ENCODE measurements at places on chromosomes 2 and 18.

DNA sequence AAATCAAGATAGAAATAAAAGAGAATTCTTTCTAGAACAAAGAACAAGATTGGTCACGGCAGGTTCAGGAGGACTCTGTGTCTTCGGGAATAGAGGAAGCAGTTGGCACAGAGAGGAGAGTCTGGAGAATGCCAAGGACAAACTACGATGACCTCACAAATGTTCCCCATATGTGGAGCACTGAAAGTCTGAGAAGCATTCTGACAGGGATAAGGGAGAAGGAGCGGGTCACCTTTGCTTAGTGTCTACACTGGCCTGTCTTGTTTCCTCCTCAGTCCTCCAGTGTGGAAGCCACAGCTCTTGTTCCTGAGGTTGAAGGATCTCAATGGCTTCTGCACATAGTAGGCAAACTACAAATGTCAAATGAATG, 338.8 kb downstream of the MYCN start:
- DNase-seq = no peak

DNA sequence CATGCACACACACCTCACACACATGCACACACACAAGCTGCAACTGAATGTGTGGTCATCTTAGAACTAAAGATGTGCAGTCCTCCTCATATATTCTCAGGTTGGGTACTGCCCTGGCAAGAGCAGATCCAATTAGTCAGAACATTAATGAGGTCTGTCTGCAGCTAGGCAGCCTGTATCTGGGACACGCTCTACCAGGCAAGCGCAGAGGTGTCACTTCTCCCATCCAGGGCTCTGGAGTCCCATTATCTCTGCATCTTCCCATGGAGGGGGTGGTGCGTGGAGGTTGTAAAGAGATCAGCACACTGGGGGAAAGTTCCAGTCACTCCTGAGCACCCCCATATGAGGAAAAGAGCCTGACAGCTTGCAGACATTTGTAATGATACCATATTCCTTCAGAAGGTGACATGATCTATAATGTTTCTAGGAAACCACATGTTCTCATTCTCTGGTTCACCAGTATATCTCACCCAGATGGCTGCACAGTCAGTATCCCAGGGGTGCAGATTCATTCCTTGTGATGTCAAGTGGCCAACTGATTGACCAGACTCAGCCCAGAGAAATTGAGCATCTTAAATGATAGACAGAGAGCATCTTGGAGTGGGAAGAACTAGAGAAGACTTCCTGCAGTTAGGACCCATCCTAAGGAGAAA, 95.4 kb downstream of the RTN4 start:
- DNase-seq = no peak

DNA sequence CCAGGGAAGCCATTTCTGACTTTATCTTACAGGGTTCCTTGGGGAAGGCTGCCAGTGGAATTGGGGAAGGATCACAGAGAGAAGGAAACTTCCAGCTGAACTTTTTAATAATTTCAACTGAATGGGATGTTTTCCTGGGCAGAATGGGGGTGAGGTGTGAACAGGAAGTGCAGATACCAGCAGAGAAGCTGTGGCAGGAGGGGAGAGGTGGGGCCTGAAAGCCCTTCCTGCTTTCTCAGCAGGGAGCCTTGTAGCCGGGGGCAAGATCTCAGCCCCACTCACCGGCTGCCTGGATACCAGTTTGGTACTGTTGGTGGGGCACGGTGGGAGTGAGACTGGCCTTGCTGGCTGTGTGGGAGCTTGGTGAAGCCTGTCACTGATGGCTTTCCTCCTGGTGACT, 170.5 kb downstream of the ZBTB7C start:
- no peak for DNase-seq

GRCh38 chr18:56124186-56124585, 514.2 kb downstream of the TXNL1 start:
- no peak for DNase-seq

- no peak for DNase-seq
Measured at GRCh38 chr2:143399631-143400069, 270.4 kb downstream of the ARHGAP15 start.

DNA sequence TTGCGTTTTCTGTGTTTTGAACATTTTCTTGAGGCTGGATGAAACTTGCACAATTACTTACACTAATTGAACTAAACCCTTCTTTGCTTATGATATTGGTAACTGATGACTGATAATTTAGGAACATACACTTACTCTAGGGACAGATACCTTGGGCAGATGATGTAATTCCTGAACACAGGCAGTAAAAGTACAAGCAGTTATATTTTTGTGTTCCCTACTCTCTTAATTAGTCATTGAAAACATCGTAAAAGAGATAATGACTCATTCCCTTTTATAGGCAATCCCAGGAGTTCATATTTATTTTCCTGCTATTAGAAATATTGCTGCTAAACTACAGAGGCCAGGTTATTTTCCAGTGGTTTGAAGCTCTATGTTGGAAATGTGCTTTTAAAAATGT, 46.4 kb downstream of the CCDC85A start:
- DNase-seq = no peak

GRCh38 chr18:56807901-56808300, 156.7 kb downstream of the WDR7 start:
- DNase-seq = no peak

DNA sequence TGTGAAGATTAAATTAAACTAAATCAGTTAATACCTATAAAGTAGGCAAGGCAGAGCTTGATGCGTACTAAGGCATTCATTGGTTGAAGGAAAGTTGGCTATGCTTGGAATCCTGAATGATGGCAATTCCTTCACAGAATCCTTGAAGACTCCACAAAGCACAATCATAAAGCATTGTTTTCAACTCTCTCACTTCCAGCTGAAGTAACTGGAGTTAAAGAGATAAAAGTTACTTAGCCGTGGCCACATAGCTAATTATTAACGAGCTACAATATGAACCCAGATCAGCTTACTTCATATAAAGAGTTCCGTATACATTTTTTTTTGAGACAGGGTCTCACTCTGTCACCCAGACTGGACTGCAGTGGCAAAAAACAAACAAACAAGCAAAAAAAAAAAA, 483.9 kb upstream of the DDX18 start:
- no peak for DNase-seq

DNA sequence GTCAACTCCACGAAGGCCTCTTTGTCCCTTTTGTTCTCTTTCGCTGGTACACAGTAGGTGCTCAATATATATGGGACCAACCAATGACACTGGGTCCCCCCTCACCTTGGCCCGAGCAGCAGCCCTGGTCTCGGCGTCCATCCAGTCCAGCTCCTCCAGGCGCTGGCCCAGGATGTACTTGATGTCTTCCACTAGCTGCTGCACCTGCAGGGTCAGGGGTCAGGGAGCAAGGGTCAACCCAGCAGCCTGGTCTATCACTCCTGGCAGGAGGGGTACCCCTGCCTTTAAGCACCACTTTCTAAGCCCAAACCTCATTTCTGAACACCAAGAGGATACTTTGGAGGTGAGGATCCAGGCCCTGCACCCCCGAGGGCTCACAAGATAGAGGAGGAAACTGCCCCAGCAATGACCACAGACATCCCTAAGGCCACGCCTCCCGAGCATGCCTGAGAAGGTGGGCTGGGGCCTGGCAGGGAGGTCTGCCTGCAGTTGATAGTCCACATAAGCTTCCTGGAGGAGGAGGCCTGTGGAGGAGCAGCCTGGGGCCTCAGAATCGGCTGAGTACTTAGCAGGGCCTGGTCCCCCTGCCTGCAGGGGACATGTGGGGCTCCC, 4.2 kb downstream of the ECEL1 start:
- DNase-seq = no peak

DNA sequence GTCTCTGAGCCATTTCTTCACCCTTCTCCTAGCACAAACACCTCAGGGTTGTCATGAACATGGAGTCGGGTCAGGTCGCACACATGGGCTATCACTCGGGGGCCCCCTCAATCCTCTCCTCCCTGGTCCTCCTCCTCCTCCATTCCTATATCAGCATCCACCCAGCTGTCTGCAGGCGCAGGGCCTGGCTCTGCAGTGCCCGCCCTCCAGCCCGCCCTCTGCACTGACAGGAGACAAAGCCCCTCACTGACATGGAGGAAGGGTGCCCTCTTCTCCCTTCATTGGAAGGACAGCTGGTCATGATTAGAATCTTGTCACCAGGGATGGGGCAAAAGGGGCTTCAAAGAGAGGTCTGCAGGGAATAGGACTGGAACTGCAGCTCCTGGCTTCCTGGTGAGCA, 21.7 kb downstream of the HS1BP3 start:
- no peak for DNase-seq

DNA sequence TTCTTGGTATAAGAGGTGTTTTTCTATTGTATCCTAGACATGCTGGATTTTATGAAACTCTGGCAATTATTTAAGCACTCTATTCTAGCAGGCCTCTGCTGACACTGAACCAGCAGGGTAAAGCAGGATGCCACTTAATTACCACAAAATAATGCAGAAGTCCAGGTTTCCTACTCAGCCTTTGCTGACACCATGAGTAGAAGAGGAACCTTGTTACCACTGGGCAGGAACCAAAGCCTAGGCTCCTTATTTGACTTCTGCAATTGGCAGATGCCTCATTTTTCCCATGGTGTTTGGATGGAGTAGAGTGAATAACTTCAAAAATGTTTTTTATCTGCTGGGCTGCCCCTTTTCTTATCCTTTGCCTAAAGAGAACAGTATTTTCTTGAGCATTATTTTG, 60.8 kb downstream of the THNSL2 start:
- peak; percentile 5 for DNase-seq

GRCh38 chr2:12155303-12156051, 409.0 kb downstream of the LPIN1 start:
- DNase-seq = no peak

GRCh38 chr2:88216641-88217040, 46.5 kb downstream of the THNSL2 start:
- no peak for DNase-seq

Measured in common myeloid progenitor, CD34-positive (primary cell).